ENCODE measurements at places on chromosomes 2 and 18.

- DNase-seq = no peak
Observed at GRCh38 chr2:238114851-238115660, 14.9 kb downstream of the ESPNL start.

- DNase-seq = no peak
Observed at GRCh38 chr2:208320686-208321085, 54.6 kb downstream of the PIKFYVE start.

GRCh38 chr2:120434492-120435308 is 88.8 kb downstream of the INHBB start:
- no peak for DNase-seq

- no peak for DNase-seq
Observed at GRCh38 chr2:15313657-15314056, 247.5 kb downstream of the NBAS start.

GRCh38 chr18:77046409-77046808 is 86.2 kb downstream of the MBP start:
- DNase-seq = no peak

GRCh38 chr18:10530852-10531251 is 5.0 kb downstream of the NAPG start:
- no peak for DNase-seq

Measured in renal pelvis (tissue), 12 donors.